ENCODE measurements at places on chromosomes 11 and 22.

GRCh38 chr11:36215693-36216060 is 73.5 kb downstream of the COMMD9 start:
- no peak for DNase-seq

DNA sequence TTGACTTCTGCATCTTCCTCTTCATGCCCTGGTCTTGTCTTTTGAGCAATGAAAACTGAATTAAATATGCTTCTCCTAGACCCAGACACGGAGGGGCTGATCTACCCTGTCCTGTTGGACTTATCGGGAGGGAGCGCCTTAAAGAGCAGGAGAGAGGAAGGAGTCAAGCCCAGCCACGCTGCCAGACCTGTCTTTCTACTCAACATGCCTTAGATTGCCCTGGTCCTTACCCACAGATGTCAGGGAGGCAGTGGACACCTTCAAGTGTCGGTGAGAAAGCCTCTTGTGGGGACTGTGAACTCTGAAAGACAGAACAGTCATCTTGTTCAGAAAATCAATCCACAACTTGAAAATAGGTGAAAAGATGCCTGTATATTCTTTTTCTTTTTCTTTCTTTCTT is 61.8 kb downstream of the IRAG1 start:
- no peak for DNase-seq

DNA sequence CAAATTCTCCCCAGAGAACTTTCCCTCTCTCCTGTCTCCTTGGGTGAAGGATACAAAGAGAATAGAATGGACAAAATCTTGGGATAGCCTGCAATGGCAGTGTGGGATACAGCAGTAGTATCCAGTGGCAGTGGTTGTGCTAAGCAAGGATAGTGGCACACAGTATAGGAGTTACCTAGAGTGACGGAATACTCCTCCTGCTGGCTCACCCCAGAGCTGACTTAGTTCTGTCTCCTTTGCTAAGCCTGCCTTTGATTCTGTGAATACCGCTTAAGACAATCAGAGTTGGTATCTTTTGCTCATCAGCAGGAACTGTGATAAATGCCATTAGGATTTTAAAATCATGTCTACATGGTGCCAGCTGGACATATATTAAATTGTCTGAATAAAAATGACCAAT is 404.3 kb downstream of the JRKL start:
- DNase-seq: no peak

- DNase-seq: no peak
These were observed 88.7 kb upstream of the DRD2 start for GRCh38 chr11:113563766-113564526.

- DNase-seq: no peak
These were observed 68.5 kb downstream of the SHANK2 start for GRCh38 chr11:71183878-71184277.

GRCh38 chr11:125036933-125037332 is 26.2 kb upstream of the SLC37A2 start:
- DNase-seq: no peak

GRCh38 chr22:44025171-44026065 is 1.3 kb downstream of the PARVB start:
- DNase-seq: no peak

DNA sequence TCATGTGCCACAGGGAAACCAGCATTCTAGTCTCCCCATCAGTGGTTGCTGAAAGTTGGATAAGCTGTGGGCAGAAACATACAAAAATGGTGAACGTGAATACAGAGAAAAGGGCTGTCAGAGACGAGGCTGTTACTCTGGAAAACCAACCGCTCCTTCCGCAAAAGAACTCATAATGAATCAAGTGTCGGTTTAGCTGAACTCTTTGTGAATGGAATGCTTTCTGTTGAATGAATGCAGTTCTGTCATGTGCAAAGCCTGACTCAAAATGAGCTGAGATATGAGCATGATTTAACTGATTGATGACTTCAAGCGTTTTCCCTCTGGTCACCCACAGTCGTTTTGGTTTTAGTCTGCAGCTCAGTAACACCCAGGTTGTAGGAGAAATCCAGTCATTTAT is 298.3 kb downstream of the ETS1 start:
- no peak for DNase-seq

DNA sequence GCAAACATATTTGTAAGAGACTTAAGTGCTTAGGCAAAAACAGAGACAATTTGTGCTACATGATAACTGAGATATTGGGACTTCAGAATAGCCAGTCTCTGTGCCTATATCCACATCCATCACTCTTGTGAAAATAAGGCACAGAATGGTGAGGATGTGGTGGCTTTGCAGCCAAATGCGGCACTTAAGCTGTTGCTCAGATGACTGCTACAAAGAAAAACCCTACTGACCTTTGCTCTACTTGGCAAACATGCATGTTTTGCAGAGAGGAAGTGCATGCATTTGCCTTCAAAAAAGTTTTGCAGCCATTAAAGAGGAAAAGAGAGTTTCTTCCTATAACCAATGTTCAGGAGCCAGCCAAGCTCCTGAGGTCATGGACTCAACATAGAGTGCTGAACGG is 675.0 kb upstream of the KIRREL3 start:
- no peak for DNase-seq

GRCh38 chr22:19082101-19082500 is 40.1 kb downstream of the DGCR2 start:
- no peak for DNase-seq

GRCh38 chr11:72747289-72747855 is 4.8 kb downstream of the ARAP1 start:
- DNase-seq: no peak

DNA sequence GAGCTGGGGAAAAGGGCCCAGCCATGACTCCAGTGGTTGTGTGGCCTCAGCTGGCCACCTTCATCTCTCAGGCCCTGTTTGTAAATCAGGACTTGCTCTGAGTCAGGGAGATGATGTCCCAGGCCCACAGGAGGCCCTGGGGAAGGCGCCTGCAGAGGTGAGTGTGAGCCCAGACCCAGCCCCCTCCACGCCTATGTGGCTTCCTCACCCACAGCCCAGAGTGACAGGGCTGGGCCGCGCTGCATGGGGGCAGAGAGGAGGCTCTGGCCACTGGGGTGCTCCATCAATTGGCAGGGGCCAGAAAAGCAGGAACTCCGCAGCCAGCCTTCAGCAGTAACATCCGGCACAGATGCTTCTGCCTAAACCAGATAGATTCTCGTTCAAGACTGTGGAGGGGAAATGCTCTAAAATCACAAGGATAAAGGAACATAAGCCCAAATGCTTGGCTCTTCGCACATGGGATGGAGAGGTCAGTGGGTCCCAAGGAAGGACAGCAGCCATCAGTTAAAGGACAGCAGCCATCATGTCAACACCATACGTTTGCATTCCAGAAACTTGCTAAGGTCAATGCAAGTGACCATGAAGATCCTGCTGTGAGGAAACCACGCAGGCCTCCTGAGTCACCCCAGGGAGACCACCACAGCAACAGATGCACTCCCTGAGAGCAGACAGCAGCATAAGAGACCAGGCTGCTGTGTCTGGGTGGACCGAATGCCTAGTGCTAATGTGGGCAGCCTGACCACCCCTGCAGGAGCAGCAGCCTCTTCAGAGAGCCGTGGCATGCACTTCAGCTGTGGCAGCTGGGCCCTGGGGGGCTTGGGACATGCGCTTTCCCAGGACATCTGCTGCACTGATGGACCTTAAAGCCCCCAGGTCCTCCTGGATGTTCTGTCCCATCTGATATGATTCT is 28.3 kb downstream of the OSBPL5 start:
- no peak for DNase-seq

GRCh38 chr11:123056835-123057491 is 5.0 kb downstream of the HSPA8 start:
- DNase-seq: no peak

- no peak for DNase-seq
These were observed 1.1 kb upstream of the VSIG2 start for GRCh38 chr11:124753205-124753604.

DNA sequence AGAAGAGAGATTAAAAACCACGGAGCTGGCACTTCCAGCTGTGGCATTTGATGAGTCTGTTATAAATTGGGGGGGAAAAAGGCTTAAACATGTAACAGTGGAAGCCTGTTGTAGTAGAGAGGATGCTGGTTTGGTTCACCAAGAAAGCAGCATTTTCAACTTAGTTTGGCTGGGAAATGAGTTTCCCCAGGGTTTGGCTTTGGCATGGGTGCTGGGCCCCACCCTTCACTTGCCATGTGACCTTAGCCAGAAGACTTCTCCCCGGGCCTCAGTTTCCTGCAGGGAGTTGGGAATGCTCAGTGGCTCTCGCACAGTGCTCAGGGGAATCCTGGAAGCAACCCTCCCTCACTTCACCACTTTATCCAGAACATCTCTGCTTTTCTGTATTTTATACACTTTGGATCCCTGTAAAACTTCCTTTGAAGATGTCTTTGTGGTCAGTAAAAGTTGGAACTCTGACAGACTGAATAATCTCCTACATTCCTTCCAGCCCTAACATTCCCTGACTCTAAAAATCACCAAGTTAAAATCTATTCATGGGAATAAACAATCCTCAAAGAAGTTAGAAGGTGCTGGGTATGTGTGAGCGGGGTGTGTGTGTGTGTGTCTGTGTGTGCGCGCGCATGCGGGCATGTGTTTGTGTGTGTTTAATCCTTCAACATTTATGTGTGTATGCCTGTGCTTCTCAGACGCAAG is 166.0 kb downstream of the TENM4 start:
- no peak for DNase-seq

GRCh38 chr22:38766076-38766777 is 10.4 kb upstream of the SUN2 start:
- no peak for DNase-seq

- DNase-seq: no peak
These were observed 172.6 kb upstream of the LUZP2 start for GRCh38 chr11:24324211-24324610.

GRCh38 chr11:94722735-94723134 is 45.4 kb upstream of the AMOTL1 start:
- DNase-seq: no peak

DNA sequence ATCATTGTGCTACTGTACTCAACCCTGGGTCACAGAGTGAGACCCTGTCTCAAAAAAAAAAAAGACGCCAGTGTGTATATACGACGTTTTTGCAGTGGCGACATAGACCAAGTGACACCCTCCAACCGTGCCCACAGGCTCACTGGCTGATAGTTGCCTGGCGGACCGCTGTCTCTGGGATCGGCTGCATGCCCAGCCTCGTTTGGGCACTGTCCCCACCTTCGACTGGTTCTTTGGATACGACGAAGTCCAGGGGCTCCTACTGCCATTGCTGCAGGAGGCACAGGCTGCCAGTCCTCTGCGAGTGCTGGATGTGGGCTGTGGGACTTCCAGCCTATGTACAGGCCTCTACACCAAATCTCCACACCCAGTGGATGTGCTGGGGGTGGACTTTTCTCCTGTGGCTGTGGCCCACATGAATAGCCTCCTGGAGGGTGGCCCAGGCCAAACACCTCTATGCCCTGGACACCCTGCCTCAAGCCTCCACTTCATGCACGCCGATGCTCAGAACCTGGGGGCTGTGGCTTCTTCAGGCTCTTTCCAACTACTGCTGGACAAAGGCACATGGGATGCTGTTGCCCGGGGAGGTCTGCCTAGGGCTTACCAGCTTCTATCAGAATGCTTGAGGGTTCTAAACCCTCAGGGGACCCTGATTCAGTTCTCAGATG is 1.3 kb downstream of the CSKMT start:
- DNase-seq: no peak

DNA sequence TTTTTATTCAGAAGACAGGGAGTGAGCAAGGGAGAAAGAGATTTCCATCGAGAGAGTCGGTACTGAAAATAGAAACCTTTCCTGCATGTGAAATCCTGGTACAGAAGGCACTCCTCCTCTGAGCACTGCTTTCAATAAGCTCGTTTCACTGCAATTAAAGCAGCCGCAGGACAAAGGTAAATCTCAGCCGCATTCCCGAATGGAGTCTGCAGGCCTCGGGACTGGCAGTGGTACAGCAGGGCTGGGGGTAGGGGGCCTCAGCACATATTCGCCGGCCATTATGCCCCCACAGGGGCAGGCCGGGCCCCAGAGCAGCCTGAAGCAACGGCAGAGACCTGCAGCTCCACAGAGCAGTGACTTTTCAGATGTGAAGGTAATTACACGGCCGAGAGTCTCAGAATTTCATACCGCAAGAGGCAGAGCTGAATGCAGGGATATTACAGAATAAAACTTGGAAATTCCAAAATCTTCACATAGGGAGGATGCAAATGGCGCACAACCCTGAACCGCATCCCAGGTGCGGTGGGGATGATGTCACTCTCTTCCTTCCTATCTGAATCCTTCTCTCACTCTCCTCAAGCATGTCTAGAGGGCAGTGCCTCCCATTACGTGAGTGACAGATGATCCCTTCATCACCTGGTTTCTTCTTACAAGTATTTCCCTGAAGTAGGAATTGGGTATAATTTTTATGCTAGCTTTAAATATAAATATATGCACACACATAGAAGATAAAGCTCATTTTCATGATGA is 622.1 kb downstream of the OPCML start:
- no peak for DNase-seq

- no peak for DNase-seq
These were observed 281.6 kb downstream of the TBC1D22A start for GRCh38 chr22:47043835-47044721.

GRCh38 chr11:122213171-122213570 is 97.2 kb upstream of the BLID start:
- no peak for DNase-seq
